ENCODE measurements at places on chromosomes 16 and 17. TPM values are rescaled to one million over a fixed set of nuclear protein-coding genes. Genes with fewer than 3 reads are reported as not detected.

DNA sequence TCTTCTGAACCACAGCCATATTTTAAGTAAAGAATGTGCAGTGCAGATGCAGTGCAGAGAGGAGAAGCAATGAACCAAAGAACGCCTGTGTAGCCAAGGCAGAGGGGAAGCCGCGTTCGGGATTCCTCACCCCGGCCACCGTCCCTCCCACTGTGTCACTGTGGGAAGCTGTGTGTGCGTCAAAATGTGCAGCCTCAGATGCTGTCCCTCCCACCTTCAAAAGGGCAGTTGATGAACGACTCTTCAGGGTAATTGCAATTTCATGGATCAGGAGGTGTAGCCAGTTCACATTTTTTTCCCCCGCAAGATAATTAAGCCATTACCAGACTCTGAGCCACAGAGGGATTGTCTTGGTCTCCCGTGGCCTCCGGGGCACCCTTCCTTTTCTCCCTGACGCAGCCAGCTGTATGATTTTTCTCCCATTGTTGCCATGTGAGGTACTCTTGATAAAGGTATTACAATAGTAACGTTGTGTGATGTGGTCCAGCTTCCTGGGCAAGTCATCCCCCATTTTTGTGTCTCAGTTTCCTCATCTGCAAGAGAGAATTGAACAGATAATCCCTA, 190.0 kb downstream of the FOXL1 start:
- no peak for DNase-seq

- DNase-seq, result no peak
Measured at GRCh38 chr17:39118674-39119419, 32.6 kb downstream of the PLXDC1 start.

GRCh38 chr17:74354123-74354522, 7.5 kb downstream of the BTBD17 start:
- DNase-seq, result peak; percentile 79

GRCh38 chr17:45284176-45285140, 22.6 kb upstream of the SPATA32 start:
- no peak for DNase-seq

- DNase-seq, result no peak
Measured at GRCh38 chr16:82010649-82011048, 621 bp downstream of the SDR42E1 start.

TP53TG3B gene
- total RNA-seq, result not detected

GRCh38 chr17:59284317-59284716, 47.1 kb upstream of the YPEL2 start:
- DNase-seq, result no peak

SYNGR3 gene
- 2.2 TPM for total RNA-seq

HS3ST3A1 gene
- 15.0 TPM for total RNA-seq

GRCh38 chr17:61406971-61407911, 7.6 kb downstream of the TBX2 start:
- DNase-seq, result no peak

KRTAP3-1 gene
- not detected for total RNA-seq

GALK1 gene
- total RNA-seq, result 13.1 TPM

DNA sequence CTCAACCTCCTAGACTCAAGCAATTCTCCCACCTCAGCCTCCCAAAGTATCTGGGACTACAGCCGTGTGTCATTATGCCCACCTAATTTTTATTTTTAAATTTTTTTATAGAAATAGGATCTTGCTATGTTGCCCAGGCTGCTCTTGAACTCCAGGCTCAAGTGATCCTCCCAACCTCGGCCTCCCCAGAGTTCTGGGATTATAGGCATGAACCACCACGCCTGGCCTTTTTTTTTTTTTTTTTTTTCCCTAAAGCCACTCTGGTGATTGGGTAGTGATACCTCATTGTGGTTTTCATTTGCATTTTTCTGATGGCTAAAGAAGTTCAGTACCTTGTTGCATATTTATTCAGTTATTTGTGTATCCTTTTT, 1.2 kb upstream of the CDR2L start:
- no peak for DNase-seq

CIAO3 gene
- 45.9 TPM for total RNA-seq

DNA sequence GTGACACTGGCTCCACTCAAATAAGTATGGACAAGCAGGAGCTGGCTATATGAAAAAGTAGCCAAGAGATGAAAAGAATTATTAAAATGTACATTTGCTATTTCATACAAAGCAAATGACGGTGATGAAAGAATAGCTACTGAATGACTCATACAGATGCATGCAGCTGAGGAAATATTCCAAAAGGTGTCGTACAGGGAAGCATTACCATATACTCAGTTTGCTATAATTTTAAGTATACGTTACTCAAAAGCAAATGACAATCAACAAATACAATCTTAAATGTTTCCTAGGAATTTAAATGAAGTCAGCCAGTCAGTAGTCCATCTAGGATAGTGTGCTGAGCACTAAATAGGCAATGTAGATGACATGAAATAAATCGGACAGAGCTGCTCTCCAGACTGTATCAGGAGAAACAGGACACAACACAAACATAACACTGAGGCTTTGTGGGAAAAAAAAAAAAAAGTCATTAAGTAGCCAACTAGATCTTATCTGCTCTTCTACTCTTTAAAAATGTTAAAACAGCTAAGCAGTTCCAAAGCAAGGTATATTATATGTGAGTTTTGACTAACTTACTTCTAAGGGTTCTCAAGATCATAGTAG, 65.0 kb downstream of the NCOR1 start:
- DNase-seq, result no peak

- DNase-seq, result no peak
Measured at GRCh38 chr16:81675662-81676061, 103.4 kb upstream of the PLCG2 start.

GRCh38 chr16:20897253-20897897, 2.8 kb downstream of the DCUN1D3 start:
- no peak for DNase-seq

DNA sequence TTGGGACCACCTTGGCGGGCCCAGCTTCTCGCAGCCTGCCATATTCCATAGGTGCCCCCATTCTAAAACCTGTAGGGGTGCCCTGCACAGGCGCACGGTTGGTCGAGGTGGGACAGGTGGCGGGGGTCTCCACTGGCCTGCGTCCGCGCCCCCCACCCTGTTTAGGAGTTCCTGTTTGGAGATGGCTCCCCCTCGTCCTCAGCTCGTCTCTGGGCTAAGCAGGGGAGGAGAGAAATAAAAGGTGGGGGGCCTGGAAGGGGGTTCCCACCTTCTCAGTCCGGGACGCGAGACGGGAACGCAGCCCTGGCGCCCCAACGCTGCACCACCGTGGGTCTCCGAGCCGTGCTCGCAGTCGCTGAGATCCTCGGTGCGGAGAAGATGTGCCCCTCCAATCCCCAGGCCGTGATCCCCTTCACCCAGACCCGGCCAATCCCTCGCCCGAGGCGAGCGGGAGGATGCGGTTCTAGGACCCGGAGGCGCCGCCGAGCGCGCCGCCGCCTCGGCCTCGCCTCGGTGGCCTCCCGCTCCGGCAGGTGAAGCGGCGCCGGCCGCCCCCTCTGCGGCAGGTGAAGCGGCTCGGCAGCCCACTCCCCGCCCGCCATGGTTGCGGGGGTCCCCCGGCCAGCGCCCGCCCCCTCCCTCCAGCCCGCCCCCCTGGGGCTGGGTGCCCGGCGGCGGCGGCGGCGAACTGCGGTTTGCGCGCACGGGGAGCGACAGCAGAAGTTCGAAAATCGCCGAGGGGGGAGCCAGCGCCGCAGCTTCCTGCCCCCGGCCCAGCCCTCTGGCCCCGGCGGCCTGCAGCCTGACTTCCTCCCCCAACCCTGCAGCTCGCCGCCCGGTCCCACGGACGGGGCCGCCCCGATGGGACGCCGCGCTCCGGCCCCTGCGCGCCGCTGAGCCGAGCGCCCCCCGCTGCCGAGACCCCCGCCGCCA, at the start of gene FMNL1:
Gene FMNL1, plus strand, starts transcription at position 805 of the 933 bp plus-strand sequence. CDS start 240 bp downstream, outside the sequence.
- no peak for DNase-seq

GRCh38 chr16:68298907-68299561, 11.7 kb downstream of the SLC7A6OS start:
- no peak for DNase-seq

- DNase-seq, result no peak
Measured at GRCh38 chr17:4045487-4045886, 81.2 kb upstream of the ATP2A3 start.

DNA sequence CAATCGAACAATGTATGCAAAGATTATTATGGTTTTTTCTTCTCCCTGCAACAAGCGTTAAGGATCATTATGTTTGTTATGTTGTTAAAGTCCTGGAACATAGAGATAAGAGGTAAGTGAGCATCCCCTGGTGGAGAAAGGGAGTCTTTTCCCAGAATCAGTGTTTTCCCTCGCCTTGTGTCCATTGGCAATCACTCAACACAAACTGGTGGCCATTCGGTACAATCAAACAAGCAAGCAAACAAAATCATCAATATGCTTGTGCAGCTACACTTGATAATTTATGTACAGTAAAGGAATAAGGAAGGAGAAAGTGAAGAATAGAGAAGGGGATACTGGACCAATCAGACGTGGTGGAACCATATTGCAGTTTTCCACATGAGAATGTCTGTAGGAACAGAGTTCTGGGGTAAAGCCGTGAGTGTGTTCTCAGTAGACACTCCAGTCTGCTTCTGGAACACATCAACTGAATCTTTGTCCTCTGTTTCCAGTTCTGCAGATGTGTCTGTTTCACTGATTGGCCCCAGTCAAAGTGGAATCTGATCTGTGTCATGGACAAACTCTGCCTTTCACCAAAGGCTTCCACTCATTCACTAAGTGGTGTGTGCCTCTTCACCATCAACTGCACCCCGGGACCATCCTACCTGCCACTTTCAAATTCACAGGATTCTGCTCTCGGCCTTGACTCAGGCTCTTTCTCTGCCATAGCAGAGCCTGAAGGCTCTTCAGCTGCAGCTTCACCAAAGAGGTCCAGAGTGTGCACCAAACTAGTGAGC, 169.5 kb downstream of the AHSP start:
- no peak for DNase-seq

DNA sequence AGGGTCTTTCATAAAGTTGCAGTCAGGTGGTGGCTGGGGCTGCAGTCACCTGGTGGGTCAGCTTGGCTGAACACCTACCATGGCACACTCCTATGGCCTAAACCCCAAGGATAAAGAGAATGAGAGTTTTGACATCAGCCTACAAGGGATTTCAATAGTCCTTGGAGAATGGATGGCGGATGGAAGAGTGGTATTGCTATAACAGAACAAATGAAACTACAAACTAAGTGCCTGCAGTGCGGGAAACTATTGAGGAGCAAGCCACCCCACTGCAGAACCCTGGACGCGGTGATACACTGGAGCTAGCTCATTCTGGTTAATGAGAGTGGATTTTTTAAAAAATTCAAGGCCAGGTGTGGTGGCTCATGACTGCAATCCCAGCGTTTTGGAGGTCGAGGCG, 3.0 kb upstream of the PRPSAP2 start:
- no peak for DNase-seq

UBALD2 gene
- 21.5 TPM for total RNA-seq

Measured in neural crest cell (in vitro differentiated cells).